Osteoblast (primary cell): ENCODE measurements at places on chromosomes 4 and X. TPM values are rescaled to one million over a fixed set of nuclear protein-coding genes. Genes with fewer than 3 reads are reported as not detected.

DNA sequence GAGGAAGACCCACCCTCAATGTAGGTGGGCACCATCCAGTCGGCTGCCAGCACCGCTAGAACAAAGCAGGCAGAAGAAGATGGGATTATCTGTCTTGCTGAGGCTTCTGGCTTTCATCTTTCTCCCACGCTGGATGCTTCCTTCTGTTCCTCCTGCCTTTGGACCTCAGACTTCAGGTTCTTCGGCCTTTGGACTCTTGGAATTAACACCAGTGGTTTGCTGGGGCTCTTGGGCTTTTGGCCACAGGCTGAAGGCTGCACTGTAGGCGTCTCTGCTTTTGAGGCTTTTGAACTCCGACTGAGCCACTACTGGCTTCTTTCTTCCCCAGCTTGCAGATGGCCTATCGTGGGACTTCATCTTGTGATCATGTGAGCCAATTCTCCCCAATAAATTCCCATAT, 55.1 kb downstream of the PDLIM5 start:
- DNase-seq: no peak

DNA sequence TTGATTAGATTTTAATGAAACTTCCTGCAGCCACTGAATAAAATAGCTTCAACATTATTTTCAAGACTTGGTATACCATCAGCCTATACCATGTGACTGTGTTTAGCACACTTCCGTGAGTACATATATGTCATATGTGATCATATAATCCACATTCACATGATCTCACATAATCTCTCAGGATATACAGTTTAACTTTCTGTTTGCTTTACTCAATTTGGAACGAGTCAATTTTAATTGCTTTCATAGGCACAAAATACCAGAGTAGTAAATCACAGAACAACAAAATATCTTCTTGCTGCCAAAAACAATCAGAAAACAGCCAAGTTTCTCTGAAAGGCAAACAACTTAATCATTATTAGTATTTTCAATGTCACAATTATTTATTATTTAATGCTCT, 731.1 kb upstream of the DIAPH2 start:
- DNase-seq: no peak

DNA sequence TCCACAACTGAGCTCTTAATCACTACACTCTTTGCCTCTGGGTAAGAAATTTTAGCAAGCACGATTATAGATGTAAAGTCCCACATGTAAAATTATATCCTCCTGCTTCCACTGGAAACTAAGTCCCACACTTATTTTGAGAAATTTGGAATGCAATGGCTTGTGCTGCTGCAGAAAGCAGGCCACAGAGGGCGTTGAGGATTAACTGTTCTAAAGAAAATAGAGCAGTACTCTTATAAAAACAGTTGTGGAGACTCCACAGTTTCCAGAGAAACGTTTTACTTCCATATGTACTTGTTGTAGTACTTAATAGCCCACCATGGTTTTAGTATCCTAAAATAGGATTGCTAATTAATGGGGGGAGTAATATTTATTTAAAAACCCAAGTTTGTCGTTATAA, 1.7 kb upstream of the CENPC start:
- DNase-seq: peak; percentile 15

CLCN4 gene
- 14.1 and 16.2 TPM in 2 replicates for total RNA-seq

DNA sequence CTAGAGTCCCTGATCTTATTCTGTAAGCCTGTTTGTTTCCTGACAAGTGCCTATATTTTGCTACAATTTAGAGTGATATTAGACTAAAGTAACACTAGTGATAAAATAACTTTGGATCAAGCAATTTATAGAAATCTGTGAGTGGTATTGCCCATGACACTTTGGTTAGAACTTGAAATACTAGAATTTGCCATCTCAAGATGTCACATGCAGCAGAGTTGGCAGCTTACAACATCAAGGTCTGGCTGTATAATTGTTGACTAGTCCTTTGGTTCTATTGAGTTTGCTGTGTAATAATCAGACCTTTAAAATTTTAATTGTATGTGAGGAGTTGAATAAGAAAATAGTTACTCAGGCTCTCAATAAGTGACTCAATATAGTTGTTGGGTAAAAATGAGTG, 167.1 kb downstream of the RAPGEF2 start:
- no peak for DNase-seq

- DNase-seq: no peak
Measured at GRCh38 chr4:8123389-8123788, 35.2 kb downstream of the ABLIM2 start.

DNA sequence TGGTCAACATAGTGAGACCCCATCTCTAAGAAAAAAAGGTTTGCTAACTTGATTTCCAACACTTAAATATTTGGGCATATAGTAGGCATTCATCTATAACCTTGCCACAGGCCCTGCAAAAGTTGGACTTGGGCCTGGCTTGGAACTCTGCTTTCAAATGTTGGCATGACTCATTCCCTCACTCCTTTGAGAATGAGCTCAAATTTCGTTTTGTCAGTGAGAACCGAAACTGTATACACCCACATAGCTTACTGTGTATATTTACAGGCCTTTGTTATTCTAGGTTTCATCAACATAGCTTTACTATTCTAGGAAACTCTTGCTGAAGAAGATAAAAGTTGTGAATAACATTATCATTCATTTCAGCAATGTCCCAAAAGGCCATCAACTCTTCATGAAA, 88.7 kb upstream of the ELOVL6 start:
- peak; percentile 82 for DNase-seq

- DNase-seq: no peak
Measured at GRCh38 chrX:51955200-51955599, 61.8 kb downstream of the MAGED1 start.
